ENCODE measurements at places on chromosomes 1 and 21.

GRCh38 chr1:119720866-119721440, 9.2 kb downstream of the PHGDH start:
- DNase-seq: no peak

DNA sequence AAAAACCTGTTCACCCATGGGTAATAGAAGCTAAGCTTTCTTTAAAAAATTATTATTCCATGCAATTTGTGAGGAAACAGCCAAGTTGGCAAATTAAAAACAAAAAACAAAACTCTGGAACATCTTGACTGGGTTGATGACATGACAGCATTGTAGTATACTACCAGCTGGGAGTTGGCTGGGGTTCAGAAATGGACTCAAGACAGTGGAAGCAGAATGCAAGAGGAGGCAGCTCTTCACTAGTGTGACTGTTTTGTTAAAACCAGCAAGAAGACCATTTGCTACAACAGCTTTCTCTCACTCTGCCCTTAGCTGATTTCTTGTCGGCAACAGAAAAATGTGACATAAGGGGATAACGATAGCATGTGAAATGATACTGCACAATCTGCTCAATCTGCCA, 1298.9 kb upstream of the ADGRL4 start:
- no peak for DNase-seq

- no peak for DNase-seq
Measured at GRCh38 chr1:207202480-207202879, 98.4 kb downstream of the C4BPA start.

DNA sequence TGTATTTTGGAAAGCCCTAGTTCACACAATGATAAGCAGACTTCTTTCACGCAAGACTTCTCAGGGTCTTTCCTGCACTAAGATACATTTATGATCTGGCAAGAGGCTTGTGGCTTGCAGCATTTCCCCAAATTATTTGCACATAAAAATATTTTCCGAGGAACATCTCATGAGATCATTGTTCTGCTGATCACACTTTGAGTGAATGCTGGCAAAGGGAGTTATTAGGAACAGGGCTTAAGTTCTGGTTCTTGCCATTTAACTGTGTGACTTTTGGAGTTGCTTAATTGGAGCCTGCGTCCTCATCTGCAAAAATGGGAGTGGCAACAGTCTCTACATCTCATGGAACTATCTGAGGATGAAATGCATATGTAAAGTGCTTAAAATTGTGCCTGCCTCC, 50.2 kb downstream of the GADD45A start:
- DNase-seq: no peak

- DNase-seq: no peak
Measured at GRCh38 chr1:17816511-17816910, 61.4 kb downstream of the ACTL8 start.

DNA sequence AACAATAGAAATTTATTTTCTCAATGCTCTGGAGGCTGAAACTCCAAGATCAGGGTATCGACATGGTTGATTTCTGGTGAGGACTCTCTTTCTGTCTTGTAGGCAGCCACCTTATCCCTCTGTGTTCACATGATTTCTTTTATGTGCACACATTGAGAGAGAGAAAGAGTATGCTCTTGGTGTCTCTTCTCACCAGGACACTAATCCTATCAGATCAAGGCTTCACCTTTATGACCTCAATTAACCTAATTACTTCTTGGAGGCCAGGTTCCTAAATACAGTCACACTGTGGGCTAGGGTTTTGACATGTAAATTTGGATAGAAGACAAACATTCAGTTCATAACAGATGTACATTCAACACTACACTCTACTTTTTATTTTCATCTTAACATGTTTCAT, 1094.2 kb upstream of the ADGRL2 start:
- no peak for DNase-seq

DNA sequence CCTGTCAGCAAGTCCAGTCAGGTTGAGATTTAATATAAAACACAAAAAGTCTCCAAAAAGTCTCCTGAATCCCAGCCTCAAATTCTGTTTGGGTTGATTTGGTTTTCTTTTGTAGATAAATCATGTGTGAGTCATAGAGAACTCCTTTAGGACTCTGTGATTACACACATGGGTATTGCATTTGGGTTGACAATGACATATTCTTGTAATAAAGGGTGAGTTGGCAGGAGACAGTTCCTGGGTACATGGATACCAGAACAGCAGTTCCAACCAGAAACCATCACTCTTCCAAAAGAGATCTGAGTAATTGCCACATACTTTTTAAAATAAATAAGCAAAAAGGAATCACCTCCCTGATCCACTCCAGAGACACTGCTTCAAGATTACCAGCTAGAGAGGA, 8.9 kb downstream of the CR2 start:
- DNase-seq: no peak

DNA sequence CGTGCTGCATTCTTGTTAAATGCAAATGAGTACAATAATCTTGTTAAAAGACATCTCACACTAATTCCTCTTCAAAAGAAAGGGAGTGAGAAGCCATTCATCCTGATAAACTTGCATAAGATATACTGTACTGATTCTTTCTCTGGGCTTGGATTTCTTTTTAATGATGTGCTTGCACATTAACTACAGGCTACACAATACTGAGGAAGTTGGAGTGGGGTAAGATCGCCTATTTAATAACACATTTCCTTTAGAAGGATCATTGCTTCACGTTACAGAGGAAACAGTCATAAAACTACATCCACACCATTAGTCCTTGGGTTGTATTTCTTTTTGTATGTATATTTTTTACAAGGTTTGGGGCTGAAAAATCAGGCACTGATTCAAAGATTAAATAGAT, 36.6 kb downstream of the NRIP1 start:
- DNase-seq: no peak

DNA sequence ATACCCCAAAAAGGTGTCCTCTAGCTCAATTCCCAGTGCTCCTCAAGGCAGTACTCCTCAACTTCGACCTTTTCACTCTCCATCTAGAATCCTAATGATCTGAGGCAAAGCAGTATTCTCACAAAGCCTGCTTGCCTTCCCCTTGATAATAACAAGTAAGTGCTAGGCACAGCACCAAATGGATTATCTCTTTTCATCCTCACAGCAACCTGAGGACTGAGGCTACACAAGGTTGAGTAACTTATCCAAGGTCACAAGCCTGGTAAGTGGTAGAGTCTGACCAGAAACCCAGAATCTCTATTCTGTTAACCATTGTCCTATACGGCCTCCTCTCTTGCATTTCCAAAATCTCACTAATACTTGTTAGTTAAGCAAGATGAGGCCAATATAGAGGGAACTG, 5.1 kb downstream of the SYDE2 start:
- DNase-seq: no peak

GRCh38 chr1:200118779-200119505, 91.4 kb downstream of the NR5A2 start:
- DNase-seq: no peak

- DNase-seq: no peak
Measured at GRCh38 chr21:42097860-42098454, 26.8 kb downstream of the UMODL1 start.

GRCh38 chr1:67560580-67561255, 124.3 kb upstream of the GADD45A start:
- DNase-seq: no peak

DNA sequence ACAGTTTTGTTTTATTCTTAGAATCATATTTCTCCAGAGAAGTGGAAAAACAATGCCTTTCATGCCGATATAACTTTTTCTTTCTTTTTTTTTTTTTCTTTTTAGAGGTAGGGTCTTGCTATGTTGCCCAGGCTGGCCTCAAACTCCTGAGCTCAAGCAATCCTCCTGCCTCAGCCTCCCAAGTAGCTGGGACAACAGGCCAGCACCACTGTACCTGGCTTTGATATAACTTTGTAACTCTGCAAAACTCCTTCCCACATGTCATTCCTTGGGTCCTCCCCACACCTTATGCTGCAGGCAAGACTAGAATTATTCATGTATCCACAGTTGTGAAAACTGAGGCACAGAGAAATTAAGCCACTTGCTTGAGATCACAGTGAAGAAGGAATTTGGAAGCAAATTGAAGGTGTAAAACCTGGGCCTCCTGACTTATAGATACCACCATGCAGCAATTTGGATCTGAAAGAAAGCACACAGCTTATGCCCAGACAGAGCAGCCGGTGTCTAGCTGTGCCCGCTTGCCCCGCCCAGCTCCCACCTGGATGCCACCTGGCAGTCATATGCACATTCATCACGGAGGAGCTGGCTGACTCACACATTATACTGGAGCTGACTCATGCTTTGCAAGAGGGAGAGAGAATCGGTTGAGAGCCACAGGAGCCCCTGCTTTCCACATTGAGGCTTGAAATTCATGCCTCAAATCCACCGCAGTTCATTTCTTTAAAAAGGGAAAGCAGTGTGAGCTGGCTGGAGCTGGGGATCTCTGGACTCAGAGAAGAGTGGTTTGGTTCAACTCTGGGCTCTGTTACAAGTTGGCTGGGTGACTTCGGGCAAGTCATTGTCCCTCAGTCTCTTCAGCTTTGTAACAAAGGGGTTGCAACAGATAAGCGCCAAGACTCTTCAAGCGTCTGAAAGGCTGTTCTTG, 8.3 kb upstream of the SLC2A1 start:
- DNase-seq: no peak

DNA sequence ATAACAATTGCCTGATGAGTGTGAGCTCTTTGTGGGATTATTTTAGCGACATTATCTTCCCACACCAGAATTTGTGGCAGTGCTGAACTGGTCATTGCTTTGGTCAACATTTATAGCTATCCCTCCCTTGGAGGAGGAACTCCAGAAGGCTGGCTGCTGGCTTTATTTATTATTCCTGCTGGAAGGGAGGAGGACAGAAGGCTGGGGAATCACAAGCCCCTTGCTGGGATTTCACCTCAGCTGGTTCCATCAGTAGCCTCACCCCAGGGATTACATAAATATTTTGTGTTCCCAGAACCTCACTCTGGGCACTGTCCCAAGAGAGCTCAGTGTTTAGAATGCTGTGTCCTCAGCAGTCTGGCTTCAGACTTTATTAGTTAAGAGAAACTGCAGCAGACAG, 102.8 kb upstream of the C1orf21 start:
- DNase-seq: no peak

- DNase-seq: no peak
Measured at GRCh38 chr21:32812035-32812434, 40.5 kb upstream of the PAXBP1 start.

- no peak for DNase-seq
Measured at GRCh38 chr1:149936992-149937705, 470 bp upstream of the MTMR11 start.

DNA sequence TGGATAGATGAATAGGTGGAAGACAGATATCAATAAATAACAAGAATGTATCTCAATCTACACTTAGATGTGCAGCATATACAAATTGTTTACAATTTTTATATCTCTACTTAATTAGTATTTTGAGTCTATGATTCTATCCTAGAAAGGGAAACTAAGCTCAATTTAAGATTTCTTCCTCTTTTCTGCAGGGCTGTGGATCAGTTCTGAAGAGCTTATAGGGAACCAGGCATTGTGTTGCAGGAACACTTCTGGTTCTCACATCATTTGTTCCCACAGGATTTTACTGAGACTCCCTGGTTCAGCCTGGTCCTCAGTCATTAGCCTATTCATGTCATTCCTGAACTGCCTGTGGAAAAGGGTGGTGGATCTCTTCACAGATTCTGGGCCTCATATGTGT, 105.8 kb downstream of the TNFSF18 start:
- no peak for DNase-seq

DNA sequence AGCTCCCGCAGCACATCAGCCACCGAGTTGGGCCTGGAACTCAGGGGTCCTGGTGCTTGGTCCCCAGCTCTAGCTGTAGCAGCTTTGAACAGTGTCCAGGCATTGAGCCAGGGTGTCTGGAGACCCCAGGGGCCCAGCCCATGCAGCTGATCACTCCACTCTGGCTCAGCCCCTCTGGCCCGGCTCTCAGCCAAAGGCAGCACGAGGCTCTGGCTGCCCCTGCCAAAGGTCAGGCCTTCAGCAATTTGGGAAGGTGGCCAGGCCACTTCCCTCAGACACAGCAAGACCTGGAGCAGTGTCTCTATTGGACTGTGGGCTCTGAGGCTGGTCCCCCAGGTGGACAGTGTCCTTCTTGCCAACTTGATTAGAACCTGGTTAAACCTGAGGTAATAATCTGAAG, 34.4 kb upstream of the RNF19B start:
- no peak for DNase-seq
